ENCODE measurements at places on chromosomes 13 and 19. TPM values are rescaled to one million over a fixed set of nuclear protein-coding genes. Genes with fewer than 3 reads are reported as not detected.

- no peak overlapping the region for H3K27ac ChIP-seq
- H3K27me3 ChIP-seq: no peaks in the 10 kb centered on the region
- no peak overlapping the region for H3K4me3 ChIP-seq
- H3K36me3 ChIP-seq: no peaks in the 10 kb centered on the region
- no peaks in the 10 kb centered on the region for H3K4me1 ChIP-seq
These were observed 263.9 kb upstream of the NBEA start for GRCh38 chr13:34678154-34678553.

- H3K27ac ChIP-seq: no peak overlapping the region
- DNase-seq: no peak
- H3K36me3 ChIP-seq: no peaks in the 10 kb centered on the region
- no peaks in the 10 kb centered on the region for H3K4me1 ChIP-seq
These were observed 469.8 kb downstream of the DCT start for GRCh38 chr13:94009701-94010100.

DNA sequence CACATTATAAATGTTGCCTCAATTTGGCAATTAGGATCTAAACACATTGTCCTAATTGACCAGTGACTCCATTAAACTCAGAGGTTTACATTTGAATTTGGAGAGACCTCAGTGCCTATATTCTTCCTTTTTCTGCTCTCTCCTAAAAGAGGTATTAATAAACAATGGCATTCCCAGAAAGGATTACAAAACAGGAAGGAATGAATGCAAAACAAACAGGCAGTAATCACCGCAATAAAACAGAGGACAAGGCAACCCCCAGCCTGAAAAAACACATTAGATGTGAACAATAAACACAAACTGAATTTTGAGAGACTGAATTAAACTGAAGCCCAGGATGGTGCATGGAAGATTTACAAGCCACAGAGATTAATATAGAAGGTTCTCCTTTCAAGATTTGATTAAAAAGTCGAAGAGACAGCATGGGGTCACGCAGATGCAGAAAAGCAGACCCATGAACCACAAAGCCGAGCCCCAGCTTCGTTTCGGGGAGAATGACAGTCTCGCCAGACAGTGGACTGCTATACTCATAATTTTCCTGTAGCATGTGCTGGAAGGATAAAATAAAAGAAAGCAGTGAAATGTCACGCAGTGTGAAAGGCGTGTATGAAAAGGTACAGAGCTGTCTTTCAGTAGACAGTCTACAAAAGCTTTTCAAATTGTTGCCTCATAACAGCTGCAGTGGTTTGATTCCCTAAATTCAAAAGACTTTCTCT lies 503.0 kb downstream of the LIG4 start:
- H3K27ac ChIP-seq: no peak overlapping the region
- no peaks in the 10 kb centered on the region for H3K4me1 ChIP-seq
- H3K27me3 ChIP-seq: no peaks in the 10 kb centered on the region
- DNase-seq: no peak

DNA sequence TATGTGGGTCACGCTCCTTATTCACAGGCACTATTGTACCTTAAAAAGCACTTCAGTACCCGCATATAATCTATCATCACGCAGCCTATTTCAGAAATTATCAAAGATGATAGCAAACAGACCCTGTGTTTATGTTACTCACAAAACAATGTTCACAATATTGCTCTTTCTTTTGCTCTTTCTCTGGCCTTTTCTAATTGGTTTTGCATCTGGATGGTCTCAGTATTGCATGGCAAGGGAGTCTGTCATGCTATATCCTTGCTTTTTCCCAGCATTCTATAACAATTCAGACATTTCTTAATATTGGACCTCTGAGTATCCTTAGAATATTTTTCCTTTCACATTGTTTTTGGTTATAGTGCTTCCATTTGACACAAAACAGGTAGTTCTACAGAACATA lies 541.8 kb upstream of the KLF12 start:
- no peak for DNase-seq
- H3K27ac ChIP-seq: no peak overlapping the region
- H3K27me3 ChIP-seq: peaks cover 6% of the 10 kb centered on the region
- no peaks in the 10 kb centered on the region for H3K4me1 ChIP-seq
- H3K4me3 ChIP-seq: no peak overlapping the region

DNA sequence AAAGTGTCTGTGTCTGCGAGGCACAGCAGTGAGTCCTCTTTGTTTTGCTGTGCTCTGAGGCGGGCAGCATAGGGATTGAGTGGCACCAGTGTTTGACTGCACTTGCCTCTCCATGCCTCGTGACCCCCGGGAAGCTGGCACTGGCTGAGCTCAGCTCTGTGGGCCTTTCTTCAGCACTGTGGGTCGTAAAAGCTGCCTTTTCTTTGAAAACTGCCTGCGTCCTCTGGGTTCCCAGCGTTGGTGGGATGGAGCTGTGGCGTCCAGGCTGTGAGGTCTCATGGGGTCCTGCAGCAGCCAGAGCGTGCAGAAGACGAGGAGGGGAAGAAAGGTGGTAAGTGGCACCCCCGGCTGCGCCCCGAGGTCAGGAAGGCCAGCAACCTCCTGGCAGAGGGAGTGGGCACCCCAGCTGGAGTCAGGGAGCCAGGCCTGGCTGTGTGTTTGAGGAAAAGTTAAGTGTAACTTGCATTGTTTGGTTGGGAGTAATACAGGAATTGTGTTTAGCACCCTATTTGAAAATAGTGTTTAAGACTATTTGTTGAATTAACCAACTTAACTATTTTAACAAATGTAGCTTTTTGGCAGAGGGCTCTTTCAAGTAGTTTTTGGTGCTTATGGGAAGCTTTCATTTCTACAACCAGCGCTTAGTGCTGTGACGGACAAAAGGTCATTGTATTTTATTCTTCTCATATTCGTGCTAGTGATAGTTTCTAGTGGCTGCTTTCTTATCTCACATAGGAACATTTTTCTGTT lies 79.3 kb upstream of the TEX29 start:
- DNase-seq: no peak
- no peaks in the 10 kb centered on the region for H3K27me3 ChIP-seq
- H3K36me3 ChIP-seq: peaks cover 42% of the 10 kb centered on the region
- no peak overlapping the region for H3K4me3 ChIP-seq
- no peaks in the 10 kb centered on the region for H3K4me1 ChIP-seq

The NCAN gene
- total RNA-seq: not detected

The OR4F17 gene
- total RNA-seq: not detected

All from activated CD8-positive, alpha-beta T cell treated with anti-CD3 and anti-CD28 coated beads, Interleukin-2, amount 10 ng/mL, durations not matched to agents 7 days and 5 days (primary cell).